ENCODE measurements at places on chromosomes 11 and 22.

DNA sequence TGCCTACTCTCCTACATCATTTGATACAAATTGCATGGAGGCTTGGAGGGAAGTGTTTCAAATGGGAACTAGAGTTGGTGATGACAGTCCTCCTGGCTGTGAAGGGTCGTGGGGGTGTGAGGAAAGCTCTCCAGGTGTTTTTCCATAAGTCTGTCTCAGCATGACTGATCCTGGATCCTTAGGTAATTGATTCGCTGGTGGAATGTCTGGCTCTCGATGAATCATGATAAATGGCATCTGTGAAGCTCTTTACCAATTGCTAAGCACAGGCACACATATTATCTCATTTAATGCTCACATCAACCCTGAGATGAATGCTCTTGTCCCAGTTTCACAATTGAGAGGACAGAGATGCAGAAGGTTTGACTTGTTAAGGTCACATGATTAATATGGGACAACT is 107.5 kb downstream of the PKNOX2 start:
- no peak for DNase-seq

DNA sequence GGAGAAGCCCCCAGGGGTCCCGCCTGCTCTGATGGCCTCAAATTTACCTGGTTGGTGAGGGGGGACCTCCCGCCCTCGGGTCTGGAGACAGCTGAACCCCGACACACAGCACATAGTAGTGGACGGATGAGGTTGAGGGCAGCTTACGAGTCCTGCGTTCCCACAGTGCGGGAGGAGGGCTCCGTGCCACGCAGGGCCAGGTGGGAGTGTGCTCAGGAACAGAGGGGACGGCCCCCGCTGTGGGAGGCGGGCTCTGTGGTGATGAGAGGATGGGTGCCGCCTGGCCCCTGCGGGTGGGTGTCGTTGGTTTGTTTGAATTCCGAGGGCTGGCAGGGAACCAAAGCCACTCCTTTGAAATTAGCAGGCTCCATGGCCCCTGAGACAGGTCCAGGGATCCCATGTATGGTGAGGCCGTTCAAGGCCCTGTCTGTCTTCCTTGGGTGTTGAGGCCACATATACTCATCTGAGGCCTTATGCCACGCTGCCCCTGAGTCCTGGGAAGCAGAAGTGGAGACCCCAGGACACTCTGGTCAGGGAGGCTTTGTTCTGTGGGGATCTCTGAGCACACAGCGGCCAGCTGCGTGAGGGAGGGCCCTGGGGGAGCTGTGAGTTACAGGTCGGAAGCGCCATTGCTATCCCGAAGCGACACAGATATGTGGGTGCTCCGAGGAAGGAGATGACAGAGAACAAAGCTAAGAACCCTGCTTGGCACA is 21.9 kb downstream of the NADSYN1 start:
- no peak for DNase-seq

DNA sequence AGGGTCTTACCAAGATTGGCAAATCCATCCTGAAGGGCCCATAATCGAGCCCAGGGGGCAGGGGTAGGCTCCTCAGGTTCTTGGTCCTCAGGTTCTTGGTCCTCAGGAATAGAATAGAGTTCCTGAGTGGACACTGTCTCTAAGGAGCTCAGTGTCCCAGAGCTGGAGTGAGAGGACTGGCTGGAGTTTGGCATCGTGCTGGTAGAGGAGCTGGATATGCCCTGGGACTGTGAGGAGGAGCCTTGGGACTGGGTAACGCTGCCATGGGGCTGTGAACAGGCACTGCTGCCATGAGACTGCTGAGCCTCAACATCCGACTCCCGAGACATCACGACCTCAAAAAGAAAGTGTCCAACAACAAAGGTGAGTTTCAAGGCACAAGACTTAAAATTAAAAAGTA is 7.2 kb downstream of the CHEK2 start:
- no peak for DNase-seq

DNA sequence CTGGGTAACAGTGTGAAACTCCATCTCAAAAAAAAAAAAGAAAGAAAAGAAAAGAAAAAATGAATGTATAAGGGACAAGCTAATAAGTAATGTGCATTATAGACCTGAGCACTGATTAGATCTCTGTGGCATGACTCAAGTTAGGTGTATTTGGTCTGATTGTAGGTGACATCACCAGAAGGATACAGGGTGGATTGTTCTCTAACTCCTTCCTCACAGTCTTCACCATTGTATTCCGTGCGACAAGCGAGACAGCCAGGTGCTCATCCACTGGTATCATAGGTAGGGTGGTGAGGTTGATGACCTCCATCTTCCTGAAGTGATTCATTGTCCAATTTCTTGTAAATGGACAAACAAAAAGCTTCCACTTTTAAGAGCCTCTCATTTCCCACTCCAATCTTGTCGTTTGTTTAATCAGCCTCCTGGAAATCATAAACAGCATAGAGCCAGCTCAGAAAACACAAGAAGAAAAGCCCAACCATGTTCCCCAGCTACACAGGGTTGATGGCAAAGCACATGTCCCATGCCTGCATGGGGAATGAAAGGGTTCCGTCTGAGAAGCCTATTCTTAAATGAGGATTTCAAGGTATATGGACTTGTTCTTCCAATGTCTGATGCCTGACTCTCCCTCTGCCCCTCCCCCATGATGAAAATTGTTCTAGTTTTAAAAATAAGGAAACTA is 6.2 kb downstream of the FAM227A start:
- DNase-seq = no peak

All from activated CD4-positive, alpha-beta T cell treated with anti-CD3 and anti-CD28 coated beads, Interleukin-2, Interleukin-6, amounts not matched to agents 100 ng/mL and 50 ng/mL, durations not matched to agents 16 hours and 8 hours (primary cell).